Activated CD8-positive, alpha-beta memory T cell treated with anti-CD3 and anti-CD28 coated beads, Interleukin-2, amount 50 U/mL, for 48 hours (primary cell): ENCODE measurements at places on chromosomes 2 and 18.

DNA sequence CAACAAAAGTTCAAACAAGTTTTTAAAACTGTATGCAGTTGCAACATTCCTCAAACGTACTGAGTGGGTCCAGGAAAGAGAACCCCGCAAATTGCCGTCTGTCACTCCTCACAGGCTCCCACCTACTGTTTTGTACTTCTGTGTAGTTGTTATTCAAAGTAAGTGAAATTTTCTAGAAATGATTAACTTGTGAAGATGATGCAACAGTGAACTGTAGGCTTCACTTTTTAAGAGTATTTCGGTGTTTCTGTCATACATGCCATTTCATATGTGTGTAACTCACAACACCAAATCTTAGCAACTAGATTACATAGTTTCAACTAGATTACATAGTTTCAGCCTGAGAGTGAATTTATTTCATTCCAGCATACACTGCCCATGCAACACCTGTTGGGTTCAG lies 226.0 kb upstream of the TANK start:
- no peak for DNase-seq

DNA sequence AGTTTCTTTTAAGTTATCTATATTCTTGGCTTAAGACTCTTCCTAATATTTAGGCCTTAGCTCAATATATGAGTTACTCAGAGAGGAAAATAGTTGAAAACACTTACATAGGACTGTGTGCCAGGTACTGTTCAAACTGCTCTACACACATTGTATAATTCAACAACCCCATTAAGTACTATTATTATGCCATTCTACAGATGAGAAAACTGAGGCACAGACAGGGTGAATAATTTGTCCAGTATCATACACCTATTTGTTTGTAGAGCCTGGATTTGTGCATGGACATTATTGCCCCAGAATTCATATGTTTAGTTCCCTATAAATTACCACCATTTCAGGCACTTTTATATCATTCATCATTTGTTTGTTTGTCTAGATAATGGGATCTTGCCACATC lies 17.7 kb upstream of the GAD1 start:
- no peak for DNase-seq

GRCh38 chr2:180062178-180062577 lies 55.1 kb upstream of the CWC22 start:
- no peak for DNase-seq

DNA sequence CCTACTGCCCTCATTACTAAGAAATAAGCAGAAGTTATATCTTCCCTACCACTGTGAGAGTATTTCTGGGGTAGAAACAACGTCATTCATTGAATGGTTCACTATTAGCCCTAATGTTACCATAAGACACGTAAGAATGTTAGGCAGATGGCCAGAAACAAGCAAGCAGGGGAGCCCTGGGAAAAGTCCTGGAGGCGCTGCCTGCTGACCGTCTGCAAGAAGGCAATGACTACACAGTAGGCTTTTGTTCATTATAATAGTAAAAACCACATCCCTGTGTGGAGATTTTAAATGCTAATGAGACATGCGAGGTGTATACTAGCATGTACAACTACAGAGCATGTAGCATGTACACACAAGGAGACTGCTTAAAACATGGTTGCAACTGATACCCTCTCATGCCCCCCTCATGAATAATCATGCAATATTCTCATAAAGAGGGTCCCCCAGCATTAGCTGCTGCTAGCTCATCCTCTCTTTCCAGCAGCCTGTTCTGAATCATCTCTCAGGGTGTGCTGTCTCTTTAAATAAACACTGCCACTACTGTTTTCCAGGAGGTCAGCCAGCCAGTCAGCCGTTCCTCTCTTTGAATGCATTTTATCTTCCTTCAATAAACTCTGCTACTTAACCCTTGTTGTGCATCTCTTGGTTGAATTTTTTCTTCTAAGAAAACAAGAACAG lies 23.6 kb downstream of the SUCLG1 start:
- DNase-seq: no peak

GRCh38 chr2:157751462-157752058 lies 122.9 kb upstream of the ACVR1C start:
- no peak for DNase-seq

DNA sequence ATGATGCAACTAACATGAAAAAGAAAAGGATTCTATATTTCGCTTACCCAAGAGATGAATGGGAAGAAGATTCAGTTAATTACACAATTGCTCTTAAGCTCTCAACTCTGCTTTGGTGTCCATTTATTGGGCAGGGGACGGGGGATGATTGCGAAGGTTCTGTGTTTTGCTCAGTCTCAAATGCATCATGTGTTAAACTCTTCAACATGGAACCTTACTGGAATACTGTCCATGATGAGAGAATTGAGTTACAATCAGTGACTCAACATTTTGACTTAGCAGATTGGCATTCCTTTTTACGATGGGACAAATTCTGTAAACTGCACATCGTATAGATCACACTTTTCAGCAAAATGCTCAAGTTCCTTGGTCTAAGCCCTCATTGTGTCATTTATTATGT lies 135.6 kb downstream of the RBMS1 start:
- DNase-seq: no peak

DNA sequence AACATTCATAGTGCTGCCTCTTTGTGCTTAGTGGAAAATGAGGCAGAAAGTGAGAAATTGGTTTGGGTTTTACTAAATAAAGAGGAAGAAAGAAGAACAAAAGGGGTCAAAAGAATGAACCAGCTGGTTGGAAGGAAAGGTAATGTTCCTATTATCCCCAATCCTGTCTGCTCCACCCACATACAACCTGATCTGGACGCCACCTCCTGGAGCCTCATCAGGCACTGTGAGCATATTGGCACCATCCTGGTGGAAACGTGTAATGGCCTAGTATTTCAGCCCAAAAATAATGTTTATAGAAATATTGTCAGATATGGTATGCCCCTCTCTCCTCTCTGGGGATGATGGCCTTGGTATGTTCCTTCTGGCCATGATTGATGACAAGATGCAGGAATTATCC lies 35.6 kb upstream of the ASNSD1 start:
- no peak for DNase-seq

DNA sequence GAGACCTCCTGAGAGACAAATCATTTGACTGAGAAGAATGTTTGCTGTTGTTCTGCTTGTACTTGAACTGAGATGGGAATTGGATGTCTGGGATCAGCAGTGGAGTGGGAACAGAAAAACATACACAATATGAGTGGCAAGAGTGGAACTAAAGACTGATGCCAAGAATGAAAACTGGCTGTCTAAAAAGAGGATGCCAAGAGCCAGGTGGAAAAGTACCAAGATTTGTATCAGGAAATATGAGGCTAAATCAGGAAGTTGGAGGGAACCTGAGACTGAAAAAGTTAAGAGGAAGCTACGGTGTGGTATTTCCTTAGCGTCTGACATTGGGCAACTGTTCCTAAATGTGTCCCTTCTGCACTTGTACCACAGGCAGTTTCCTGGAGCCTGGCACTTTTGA lies 440.9 kb upstream of the CELF4 start:
- DNase-seq: no peak

DNA sequence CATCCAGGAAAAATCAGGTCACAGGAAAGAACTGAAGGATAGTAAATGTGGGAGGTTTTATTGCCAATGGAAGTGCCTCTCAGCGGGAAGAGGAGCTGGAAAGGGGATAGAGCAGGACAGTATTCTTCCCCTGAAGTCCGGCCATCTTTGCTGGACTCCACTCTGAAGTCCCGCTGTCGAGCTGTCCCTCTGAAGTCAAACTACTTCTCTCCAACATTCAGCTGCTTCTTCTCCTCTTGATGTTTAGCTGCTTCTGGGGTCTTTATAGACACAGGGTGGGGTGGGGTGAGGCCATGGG lies 23.5 kb upstream of the SLC39A10 start:
- no peak for DNase-seq

- no peak for DNase-seq
These were observed 250.2 kb upstream of the MEX3C start for GRCh38 chr18:51447351-51448342.

GRCh38 chr2:233663911-233664310 lies 7.8 kb upstream of the UGT1A9 start:
- no peak for DNase-seq

GRCh38 chr2:66575625-66576310 lies 140.8 kb downstream of the MEIS1 start:
- no peak for DNase-seq

DNA sequence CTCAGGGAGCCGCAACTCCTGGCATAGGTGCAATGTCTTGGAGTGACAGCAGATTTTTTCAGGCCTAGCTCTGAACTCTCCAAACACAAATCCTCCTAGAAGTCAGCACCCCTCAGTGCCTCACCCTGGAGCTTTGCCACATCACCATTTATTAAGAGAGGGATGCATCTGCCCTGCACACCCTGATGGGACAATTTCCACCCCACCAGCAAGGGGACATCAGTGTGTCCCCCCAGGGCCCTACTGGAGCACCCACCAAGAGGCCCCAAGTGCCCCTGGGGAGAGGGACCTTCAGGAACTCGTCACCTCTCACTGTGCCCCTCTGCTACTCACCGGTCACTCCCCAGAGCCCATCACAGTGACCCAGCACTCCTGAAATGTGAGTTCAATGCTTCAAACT lies 144.7 kb downstream of the NDUFA10 start:
- DNase-seq: peak; percentile 32

GRCh38 chr2:186913870-186914269 lies 64.9 kb upstream of the ZSWIM2 start:
- no peak for DNase-seq

- no peak for DNase-seq
These were observed 10.9 kb downstream of the IMPA2 start for GRCh38 chr18:11992096-11992790.

DNA sequence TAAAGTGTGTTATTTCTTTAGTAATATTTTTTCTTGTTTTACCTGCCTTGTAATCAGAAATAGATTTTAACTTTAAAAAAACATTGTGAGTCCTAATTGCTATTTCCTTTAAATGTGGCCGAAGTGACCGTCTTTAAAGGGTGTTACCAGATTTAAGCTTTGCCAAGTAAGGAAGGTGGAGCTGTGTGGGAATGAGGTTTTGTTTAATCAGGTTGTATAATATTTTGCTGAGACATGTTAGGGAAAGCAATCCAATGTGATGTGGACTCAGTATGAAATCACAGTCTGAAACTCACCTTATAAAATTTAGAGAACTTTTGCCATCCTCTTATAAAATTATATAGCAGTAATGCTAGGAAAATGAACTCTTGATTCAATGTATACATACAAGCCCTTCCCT lies 32.9 kb upstream of the ITPRID2 start:
- no peak for DNase-seq

DNA sequence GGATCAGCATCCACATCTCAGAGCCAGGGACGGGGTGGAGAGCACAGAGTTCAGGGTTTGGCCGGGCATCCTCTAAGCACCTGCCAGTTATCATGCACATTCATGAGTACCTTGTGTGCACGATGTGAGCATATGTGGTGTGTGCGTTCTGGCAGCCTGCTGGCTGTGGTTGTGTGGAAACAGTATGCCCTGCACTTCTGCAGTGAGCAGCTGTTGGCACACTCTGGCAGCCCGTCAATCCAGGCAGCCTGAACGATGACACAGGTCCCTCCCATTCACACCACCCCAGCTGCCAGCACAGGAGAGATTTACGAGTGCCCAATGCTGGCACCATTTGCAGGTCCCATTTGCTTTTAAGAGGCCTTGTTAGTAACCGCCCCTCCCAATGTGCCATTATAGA lies 74.2 kb downstream of the CD8B2 start:
- DNase-seq: no peak

GRCh38 chr2:136693966-136694365 lies 71.4 kb upstream of the THSD7B start:
- no peak for DNase-seq

DNA sequence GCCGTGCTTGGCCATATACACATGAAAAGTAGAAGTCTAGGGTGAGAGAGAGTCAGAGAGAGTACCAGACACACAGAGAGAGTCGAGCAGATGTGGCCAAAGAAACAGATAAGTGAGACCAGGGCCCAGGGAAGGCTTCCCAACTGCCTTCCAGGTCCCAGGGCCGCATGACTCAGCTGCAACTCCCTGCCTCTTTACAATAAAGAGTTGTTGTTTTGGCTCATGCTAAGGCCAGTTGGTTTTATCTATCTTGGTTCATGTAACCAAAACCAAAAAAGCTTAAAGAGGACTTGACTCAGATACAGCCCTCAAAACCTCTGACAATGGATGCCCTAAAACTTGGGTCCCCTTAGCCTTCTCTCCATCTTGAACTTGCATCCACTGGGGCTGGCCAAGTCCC lies 36.9 kb downstream of the REEP1 start:
- no peak for DNase-seq

DNA sequence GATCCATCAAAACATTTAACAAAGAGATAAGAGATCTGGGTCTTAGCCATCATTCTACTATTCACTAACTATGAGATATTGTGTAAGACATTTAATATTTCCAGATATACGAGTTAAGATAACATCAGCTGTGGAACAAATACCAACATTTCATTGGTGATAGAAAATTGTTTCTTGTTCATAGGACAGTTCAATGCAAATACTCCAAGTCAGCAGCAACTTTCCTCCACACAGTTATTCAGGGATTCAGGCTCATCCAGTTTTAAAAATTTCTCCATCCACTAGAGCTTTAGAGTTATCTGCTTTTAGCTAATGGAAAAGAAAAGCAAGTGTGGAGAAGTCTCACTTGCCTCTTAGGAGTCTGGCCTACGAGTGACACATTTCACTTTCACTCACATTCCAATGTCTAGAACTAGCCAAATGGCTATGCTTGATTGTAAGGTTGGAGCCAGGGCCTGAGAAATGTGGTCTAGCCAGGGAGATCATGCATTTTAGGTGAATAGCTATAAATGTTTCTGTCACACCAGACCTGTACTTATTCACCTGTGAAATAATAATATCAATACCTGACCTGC lies 119.3 kb upstream of the MAPRE2 start:
- no peak for DNase-seq

GRCh38 chr18:56844556-56844955 lies 193.4 kb downstream of the WDR7 start:
- DNase-seq: no peak

DNA sequence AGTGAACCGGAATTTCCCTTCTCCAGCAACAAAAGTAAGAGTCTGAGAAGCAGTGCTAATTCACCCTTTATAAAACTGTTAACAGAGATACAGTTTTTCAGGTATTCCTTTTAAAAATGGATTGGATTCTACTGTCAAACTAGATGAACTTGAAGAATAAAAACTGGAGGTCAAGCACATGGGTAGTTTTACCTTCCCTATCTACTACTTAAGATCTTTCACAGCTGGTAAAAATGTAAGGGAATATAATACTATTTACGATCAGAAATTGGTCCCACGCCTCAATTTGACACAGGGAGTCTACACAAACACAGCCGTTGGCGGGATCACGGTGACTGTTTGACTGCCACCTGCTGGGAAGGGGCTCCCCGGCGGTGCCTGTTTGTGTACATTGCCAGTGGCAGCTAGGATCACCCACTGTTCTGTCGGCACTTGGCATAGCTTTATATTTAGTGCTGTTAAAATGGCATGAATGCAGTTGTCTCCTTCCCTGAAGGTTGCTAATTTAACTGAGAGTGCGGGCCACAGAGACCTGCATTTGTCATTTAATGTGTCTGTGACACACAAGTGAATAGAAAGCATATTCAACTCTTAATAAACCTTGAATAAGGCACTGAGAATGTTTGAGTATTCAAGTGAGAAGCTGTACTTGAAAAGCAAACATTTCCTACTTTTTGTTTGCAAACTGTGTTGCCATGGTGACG lies 59.5 kb downstream of the ABCG8 start:
- DNase-seq: no peak
